ENCODE measurements at places on chromosomes 1 and 21. TPM values are rescaled to one million over a fixed set of nuclear protein-coding genes. Genes with fewer than 3 reads are reported as not detected.

The SELL gene
- 9.8 TPM for total RNA-seq

GRCh38 chr1:34379911-34380310, 203.2 kb downstream of the C1orf94 start:
- no peak overlapping the region for H3K4me3 ChIP-seq
- H3K4me1 ChIP-seq: no peaks in the 10 kb centered on the region
- no peaks in the 10 kb centered on the region for H3K36me3 ChIP-seq
- no peak for DNase-seq

DNA sequence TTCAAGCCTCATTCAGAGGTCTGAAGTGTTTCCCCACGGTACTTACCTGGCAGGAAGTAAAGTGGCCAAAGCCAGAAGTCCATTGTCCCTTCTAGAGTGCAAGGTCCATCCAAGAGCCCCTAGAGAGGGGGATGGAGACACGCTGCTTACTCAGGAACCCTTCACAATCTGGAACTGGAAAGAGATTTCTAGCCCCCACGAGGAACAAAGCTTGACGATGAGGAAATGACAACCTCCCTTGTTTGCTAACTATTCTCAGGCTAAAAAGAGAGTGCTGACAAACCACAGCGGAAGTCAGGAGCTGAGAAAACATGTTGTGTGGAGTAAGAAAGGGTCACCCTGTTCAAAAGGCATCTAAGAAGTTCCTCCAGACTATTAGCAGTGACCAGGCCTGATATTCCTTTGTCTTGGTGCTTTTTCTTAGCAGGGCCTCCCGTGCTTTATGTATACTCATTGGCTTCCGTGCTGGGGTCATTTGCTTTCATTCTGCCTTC, at the start of gene FCMR:
Gene FCMR, minus strand, starts transcription at position 170 of the 494 bp plus-strand sequence. Its CDS starts 87 bp downstream, at position 83.
- no peak within 1 kb of the TSS for H3K27ac ChIP-seq
- H3K27me3 ChIP-seq: no peaks in the 10 kb centered on the region
- H3K36me3 ChIP-seq: no peaks in the 10 kb centered on the region
- DNase-seq: no peak

The CD84 gene
- 17.5 TPM for total RNA-seq

The KRTAP11-1 gene
- not detected for total RNA-seq

- no peaks in the 10 kb centered on the region for H3K36me3 ChIP-seq
- no peak for DNase-seq
- H3K4me1 ChIP-seq: no peaks in the 10 kb centered on the region
- no peaks in the 10 kb centered on the region for H3K27me3 ChIP-seq
These were observed 6.4 kb downstream of the IL12RB2 start for GRCh38 chr1:67313934-67314671.

The PKLR gene
- total RNA-seq: 0.82 TPM

The PHC2 gene
- 149 TPM for total RNA-seq

- no peaks in the 10 kb centered on the region for H3K36me3 ChIP-seq
- H3K4me1 ChIP-seq: no peaks in the 10 kb centered on the region
- H3K27me3 ChIP-seq: no peaks in the 10 kb centered on the region
- no peak overlapping the region for H3K27ac ChIP-seq
These were observed 39.6 kb upstream of the PIGC start for GRCh38 chr1:172483448-172483847.

The LCE1D gene
- not detected for total RNA-seq

DNA sequence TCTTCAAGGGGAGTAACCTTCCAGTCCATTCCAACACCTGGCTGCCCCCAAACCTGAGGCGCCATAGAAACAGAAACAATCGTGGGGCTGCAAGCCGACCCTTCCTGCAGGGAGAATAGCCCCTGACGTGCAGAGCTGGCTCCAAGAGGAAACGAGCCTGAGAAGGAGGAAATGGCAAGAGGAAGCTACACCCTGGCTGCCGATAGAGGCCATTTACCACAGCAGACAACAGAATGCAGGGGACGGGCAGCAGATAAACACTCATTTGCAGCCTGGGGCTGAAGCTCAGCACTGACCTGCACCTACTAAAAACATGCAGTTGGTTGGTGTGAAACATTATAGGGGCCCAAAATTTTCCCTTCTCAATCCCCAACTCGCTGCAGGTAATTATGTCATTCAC, 8.7 kb upstream of the TDRD10 start:
- H3K27ac ChIP-seq: no peak overlapping the region
- H3K4me3 ChIP-seq: no peak overlapping the region
- H3K4me1 ChIP-seq: peaks cover 3% of the 10 kb centered on the region
- no peaks in the 10 kb centered on the region for H3K36me3 ChIP-seq
- DNase-seq: no peak
- H3K27me3 ChIP-seq: no peaks in the 10 kb centered on the region

- no peak for DNase-seq
- H3K27me3 ChIP-seq: no peaks in the 10 kb centered on the region
- no peak overlapping the region for H3K27ac ChIP-seq
- no peaks in the 10 kb centered on the region for H3K36me3 ChIP-seq
- no peaks in the 10 kb centered on the region for H3K4me1 ChIP-seq
These were observed 199.3 kb upstream of the ZC3H12A start for GRCh38 chr1:37274938-37275631.

DNA sequence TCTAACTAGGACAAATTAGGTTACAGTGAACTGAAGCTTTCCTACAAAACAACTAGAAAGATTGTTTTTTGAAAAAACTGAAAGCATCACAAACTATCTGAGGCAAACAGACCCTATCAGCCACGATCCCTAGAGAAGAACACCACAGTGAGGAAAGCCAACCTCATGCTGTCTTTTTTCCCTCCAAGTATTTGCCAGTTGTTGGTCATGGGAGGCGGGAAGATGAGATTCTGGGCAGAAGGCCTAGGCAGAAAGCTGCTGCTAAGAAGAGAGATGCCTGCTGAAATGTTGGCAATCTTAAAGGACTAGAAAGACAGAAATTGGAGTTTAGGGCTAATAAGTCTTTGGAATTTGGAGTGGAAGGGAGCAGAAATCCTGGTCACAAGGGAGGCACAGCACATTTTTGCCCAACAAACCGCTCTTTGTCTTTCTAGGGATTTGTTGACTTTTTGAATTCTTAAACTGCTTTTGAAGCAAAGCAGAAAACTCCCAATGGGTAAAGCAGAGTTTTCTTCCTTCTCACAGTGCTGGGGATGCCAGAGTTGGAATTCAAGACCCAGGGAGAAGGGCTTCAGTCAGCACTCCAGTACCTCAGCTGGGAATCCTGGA, 83.9 kb downstream of the MT1HL1 start:
- H3K4me3 ChIP-seq: no peak overlapping the region
- H3K36me3 ChIP-seq: no peaks in the 10 kb centered on the region
- no peaks in the 10 kb centered on the region for H3K4me1 ChIP-seq

GRCh38 chr1:50420689-50421365, 2.4 kb downstream of the DMRTA2 start:
- H3K4me3 ChIP-seq: no peak overlapping the region
- H3K27me3 ChIP-seq: peaks cover 67% of the 10 kb centered on the region
- no peaks in the 10 kb centered on the region for H3K36me3 ChIP-seq
- no peak overlapping the region for H3K27ac ChIP-seq
- H3K4me1 ChIP-seq: no peaks in the 10 kb centered on the region

DNA sequence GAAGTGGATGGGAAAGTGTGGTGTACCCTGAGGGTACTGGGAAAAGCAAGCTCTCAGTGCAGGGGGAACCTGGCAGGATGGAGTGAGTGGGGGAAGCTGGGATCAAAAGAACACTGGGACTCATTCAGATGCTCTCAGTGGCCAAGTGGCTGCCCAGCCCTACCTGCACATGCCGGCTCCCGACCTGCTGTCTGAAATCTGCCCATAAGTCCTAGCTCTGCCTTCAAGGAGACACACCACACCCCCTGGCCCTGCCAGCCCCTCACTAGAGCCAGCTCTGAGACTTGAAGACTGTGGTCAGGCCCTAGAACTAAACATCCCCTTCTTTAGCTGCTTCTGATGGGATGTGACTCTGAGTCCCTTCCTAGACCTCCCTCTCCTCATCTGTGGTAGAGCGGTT, 2.2 kb downstream of the TMEM54 start:
- H3K27ac ChIP-seq: no peak overlapping the region
- no peaks in the 10 kb centered on the region for H3K27me3 ChIP-seq
- H3K36me3 ChIP-seq: no peaks in the 10 kb centered on the region

The PLD5 gene
- total RNA-seq: 0.47 TPM

DNA sequence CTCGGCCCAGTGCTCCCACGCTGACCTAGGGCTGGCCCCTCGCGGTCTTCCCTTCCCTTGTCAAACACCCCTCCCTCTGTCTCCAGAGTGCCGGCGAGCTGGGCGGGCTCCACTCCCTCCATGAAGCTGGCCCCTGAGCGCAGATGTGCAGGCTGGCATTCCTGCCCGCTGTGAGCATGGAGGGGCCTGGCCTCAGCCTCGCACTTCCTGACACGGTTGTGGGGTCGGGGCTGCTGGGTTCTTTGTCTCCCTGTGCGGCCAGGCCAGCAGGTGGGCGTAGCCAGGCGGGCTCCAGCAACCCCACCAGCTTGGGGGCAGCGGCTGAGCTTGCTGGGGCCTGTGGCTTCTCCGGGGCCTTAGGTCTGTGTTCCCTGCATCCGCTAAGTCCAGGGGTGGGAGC, 14.2 kb upstream of the PEX10 start:
- H3K27me3 ChIP-seq: no peaks in the 10 kb centered on the region
- H3K27ac ChIP-seq: no peak overlapping the region
- no peaks in the 10 kb centered on the region for H3K4me1 ChIP-seq
- no peaks in the 10 kb centered on the region for H3K36me3 ChIP-seq
- no peak for DNase-seq
- no peak overlapping the region for H3K4me3 ChIP-seq

GRCh38 chr1:153944827-153945117, 1.7 kb downstream of the DENND4B start:
- no peaks in the 10 kb centered on the region for H3K27me3 ChIP-seq
- H3K27ac ChIP-seq: peak overlapping the region; percentile 90
- H3K4me3 ChIP-seq: peak overlapping the region; percentile 65
- peaks cover 2% of the 10 kb centered on the region for H3K36me3 ChIP-seq
- DNase-seq: no peak
- H3K4me1 ChIP-seq: peaks cover 16% of the 10 kb centered on the region

DNA sequence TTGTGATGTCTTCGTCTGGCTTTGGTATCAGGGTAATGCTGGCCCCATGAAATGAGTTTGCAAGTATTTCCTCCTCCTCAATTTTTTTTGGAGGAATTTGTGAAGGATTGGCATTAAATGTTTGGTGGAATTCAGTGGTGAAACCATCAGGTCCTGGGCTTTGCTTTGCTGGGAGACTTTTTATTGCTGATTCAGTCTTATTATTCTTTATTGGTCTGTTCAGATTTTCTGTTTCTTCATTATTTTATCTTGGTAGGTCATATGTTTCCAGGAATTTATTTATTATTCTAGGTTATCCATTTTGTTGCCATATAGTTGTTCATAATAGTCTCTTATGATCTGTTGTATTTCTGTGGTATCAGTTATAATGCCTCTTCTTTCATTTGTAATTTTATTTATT, 126.7 kb downstream of the RABGAP1L start:
- no peak for DNase-seq
- peaks cover 3% of the 10 kb centered on the region for H3K36me3 ChIP-seq
- no peaks in the 10 kb centered on the region for H3K27me3 ChIP-seq
- no peak overlapping the region for H3K27ac ChIP-seq

DNA sequence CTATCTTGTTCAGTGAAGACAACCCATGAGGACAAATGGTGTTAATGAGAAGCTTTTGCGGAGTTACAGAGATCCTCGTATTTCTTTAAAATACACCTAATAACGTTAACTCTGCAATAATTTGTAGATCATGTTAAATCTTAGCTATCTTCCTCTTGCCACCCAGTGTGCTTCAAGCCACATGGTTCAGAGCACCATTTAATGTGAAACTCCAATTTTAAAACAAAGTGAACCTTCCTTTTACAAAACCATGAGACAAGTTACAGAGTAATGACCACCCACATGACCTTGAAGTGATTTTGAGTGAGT, 1.7 kb upstream of the KCNE2 start:
- no peak for DNase-seq
- no peak overlapping the region for H3K27ac ChIP-seq
- no peaks in the 10 kb centered on the region for H3K4me1 ChIP-seq
- H3K4me3 ChIP-seq: no peak overlapping the region
- H3K36me3 ChIP-seq: no peaks in the 10 kb centered on the region

- no peak for DNase-seq
- no peaks in the 10 kb centered on the region for H3K27me3 ChIP-seq
- H3K4me3 ChIP-seq: no peak overlapping the region
These were observed 21.9 kb upstream of the RABGGTB start for GRCh38 chr1:75764057-75764655.

- H3K4me1 ChIP-seq: peaks cover 7% of the 10 kb centered on the region
- peak overlapping the region; percentile 7 for H3K27ac ChIP-seq
- no peaks in the 10 kb centered on the region for H3K36me3 ChIP-seq
- no peak overlapping the region for H3K4me3 ChIP-seq
- no peaks in the 10 kb centered on the region for H3K27me3 ChIP-seq
These were observed 55.0 kb upstream of the PTGFRN start for GRCh38 chr1:116854716-116855115.

DNA sequence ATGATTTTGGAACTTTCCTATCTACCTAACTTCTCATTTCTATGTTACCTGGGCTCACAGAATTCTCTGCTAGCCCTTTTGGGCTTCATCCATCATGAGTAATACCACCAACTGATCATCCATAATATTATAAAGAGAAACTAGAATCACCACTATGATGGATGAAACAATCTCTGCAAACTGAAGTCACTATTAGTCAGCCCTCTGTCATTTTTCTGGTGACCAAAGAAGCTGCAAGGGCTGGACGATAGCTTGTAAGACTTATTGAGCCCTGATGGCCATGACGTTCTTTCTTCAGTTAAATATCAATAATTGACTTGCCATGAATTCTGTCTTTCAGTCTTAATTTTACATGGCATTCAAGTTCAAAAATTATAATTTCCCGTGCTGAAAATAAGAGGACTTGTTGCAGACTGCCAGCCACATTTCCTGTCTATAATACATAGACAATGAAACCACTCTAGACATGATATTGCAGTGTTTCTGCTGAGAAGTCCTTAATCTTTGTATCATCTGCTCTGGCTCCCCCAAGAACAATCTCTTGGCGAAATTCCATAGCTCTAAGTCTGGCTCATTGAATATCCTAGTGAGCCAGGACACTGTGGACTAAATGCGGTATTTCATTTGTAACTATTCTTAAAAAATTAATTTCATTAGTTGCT, 655.0 kb upstream of the CAMK1G start:
- H3K27me3 ChIP-seq: no peaks in the 10 kb centered on the region
- H3K4me1 ChIP-seq: no peaks in the 10 kb centered on the region
- no peak overlapping the region for H3K27ac ChIP-seq
- H3K36me3 ChIP-seq: no peaks in the 10 kb centered on the region
- DNase-seq: no peak
- H3K4me3 ChIP-seq: no peak overlapping the region

The LUZP1 gene
- 39.0 TPM for total RNA-seq

The SLC9C2 gene
- total RNA-seq: 0.72 TPM

The FAM131C gene
- total RNA-seq: 5.0 TPM

DNA sequence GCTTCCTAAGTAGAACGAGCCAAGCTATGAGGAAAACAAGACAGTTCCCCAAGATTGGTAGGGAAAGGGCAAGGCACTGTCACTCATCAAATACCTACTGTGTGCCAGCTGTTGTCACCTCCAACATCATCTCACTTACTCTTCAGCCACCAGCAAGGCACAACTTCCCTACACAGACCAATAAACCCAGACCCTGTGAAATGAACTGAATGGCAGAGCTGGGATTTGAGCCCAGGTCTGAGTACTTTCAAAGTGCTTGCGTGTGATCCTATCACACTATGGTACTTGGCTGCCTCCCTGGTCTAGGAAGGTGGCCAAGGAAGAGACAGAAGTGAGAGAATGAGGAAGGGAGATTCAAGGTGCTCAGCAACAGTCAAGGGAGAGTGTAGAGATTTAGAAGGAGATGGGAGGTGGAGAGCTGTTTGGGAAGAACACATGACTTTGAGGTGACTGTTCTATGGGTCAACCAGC, 16.7 kb upstream of the TRIM63 start:
- H3K4me1 ChIP-seq: no peaks in the 10 kb centered on the region
- no peak overlapping the region for H3K27ac ChIP-seq
- no peaks in the 10 kb centered on the region for H3K27me3 ChIP-seq
- no peak for DNase-seq

- H3K36me3 ChIP-seq: no peaks in the 10 kb centered on the region
- no peak overlapping the region for H3K4me3 ChIP-seq
- H3K4me1 ChIP-seq: no peaks in the 10 kb centered on the region
- no peak overlapping the region for H3K27ac ChIP-seq
These were observed 308.1 kb downstream of the CTH start for GRCh38 chr1:70719154-70719553.

The DAP3 gene
- 85.2 TPM for total RNA-seq

Measured in kidney (tissue), 22 donors.